Kidney capillary endothelial cell (primary cell): ENCODE measurements at places on chromosomes 5 and 9.

GRCh38 chr5:130801963-130802362 lies 363.1 kb downstream of the HINT1 start:
- DNase-seq, result no peak

GRCh38 chr9:104850786-104851545 lies 77.0 kb downstream of the ABCA1 start:
- DNase-seq, result no peak

- DNase-seq, result no peak
Observed at GRCh38 chr5:173969167-173970049, 19.6 kb upstream of the C5orf47 start.

- DNase-seq, result no peak
Observed at GRCh38 chr5:5584236-5584745, 161.8 kb downstream of the ICE1 start.

DNA sequence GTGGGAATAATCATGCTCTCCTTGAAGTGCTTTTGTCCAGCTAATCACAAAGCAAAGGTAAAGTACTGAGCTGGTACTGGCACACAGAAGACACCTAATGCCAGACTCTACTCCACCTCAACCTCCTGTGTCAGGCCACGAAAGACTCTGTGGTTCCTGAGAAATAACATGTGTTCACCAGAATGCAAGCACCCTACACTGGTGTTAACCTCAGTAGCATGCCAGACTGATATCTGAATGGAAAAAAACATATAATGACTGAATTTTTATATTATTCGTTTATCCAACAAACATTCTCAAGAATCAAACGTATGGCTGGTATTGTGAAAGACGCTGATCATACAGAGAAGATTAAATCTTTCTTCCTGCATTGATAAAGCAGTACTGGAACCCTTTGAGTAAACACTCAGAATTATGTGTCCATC lies 97.1 kb upstream of the IFNE start:
- no peak for DNase-seq
